ENCODE measurements at places on chromosomes 3 and 15. TPM values are rescaled to one million over a fixed set of nuclear protein-coding genes. Genes with fewer than 3 reads are reported as not detected.

Gene FBXO40
- total RNA-seq: not detected

Gene ST6GAL1
- total RNA-seq: 8.4 TPM

Gene ASB14
- not detected for total RNA-seq

Gene LTK
- not detected for total RNA-seq

Gene PLA2G4E
- total RNA-seq: 0.14 TPM

Gene DNAJA4
- total RNA-seq: 10.6 TPM

Gene P2RY13
- not detected for total RNA-seq

Gene ACTL6A
- total RNA-seq: 80.6 TPM

Gene ARMC8
- 42.9 TPM for total RNA-seq

Gene CCDC33
- total RNA-seq: not detected

Gene LARP6
- 29.3 TPM for total RNA-seq

Gene ITGA11
- total RNA-seq: not detected

Gene GASK1A
- 0.99 TPM for total RNA-seq

Gene ZNF620
- 1.1 TPM for total RNA-seq

Gene GRK7
- not detected for total RNA-seq

Gene VWA5B2
- total RNA-seq: not detected

Gene SHC4
- total RNA-seq: 0.78 TPM

Gene PCSK6
- 3.7 TPM for total RNA-seq

Gene ADAMTS9
- total RNA-seq: 0.07 TPM

Gene EOGT
- 78.0 TPM for total RNA-seq

Gene LMAN1L
- total RNA-seq: not detected

Gene MORC1
- total RNA-seq: not detected

Gene TERC
- total RNA-seq: 78.7 TPM

Gene NAA50
- 215 TPM for total RNA-seq

Gene FANCD2OS
- not detected for total RNA-seq

Gene GOLGA8B
- total RNA-seq: 36.5 TPM

Gene DUSP7
- total RNA-seq: 119 TPM

Gene PLSCR5
- total RNA-seq: not detected

Gene SLC6A11
- 5.7 TPM for total RNA-seq

Gene ZPLD1
- total RNA-seq: 0.46 TPM

Gene SPESP1
- total RNA-seq: 6.2 TPM

Gene CCRL2
- total RNA-seq: not detected

Gene SCAMP5
- total RNA-seq: 0.31 TPM

Gene RBM5
- total RNA-seq: 75.6 TPM

Gene BNC1
- 167 TPM for total RNA-seq

Gene JMJD7
- total RNA-seq: 15.5 TPM

Gene ALG1L2
- total RNA-seq: not detected

Gene MASP1
- total RNA-seq: not detected

Gene SMAD3
- 57.4 TPM for total RNA-seq

Gene SERPINI2
- total RNA-seq: not detected

Gene CCDC13
- total RNA-seq: 0.32 TPM

Gene TMEM266
- total RNA-seq: 0.07 TPM

Gene IL17RE
- 12.8 TPM for total RNA-seq

Gene GOLGA8G
- not detected for total RNA-seq

Gene FAM107A
- total RNA-seq: not detected

Gene SLC2A2
- not detected for total RNA-seq

Gene SPTBN5
- total RNA-seq: 1.4 TPM

Gene CD80
- not detected for total RNA-seq

Gene TRPM7
- 32.8 TPM for total RNA-seq

Gene PPP1R14D
- not detected for total RNA-seq

Gene ARGFX
- total RNA-seq: not detected

Gene WNT5A
- 19.6 TPM for total RNA-seq

Gene OR5K2
- not detected for total RNA-seq

Gene BNIP2
- 62.8 TPM for total RNA-seq

Gene ATP13A5
- not detected for total RNA-seq

Gene ATP8B4
- not detected for total RNA-seq

Gene SPSB4
- total RNA-seq: not detected

Gene ZNF197
- 14.5 TPM for total RNA-seq

Measured in foreskin keratinocyte (primary cell).